Activated T-helper 9 cell treated with anti-CD3 and anti-CD28 coated beads, Interleukin-2, amount 50 U/mL, for 16 hours (primary cell): ENCODE measurements at places on chromosomes 5 and 9.

GRCh38 chr5:2783223-2783622 is 31.7 kb upstream of the IRX2 start:
- no peak for DNase-seq

GRCh38 chr5:154107756-154108155 is 69.0 kb downstream of the MFAP3 start:
- no peak for DNase-seq

DNA sequence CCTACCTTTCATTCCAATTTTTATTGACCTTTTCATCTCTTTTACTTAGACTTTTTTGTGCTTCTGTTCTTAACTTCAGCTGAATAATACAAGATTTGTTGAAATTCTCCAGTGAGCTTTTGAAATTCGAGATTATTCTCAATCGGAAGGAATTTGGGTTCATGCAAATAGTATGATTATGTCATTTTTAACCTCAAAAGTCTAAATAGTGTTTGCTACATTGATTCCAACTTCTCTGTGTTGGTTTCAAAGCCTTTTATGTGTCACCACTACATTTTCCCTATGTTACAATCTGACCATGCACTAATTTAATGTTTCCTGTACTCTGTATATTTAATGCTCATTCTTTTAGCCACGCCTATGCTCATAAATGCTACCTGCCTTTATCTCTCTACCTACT is 44.1 kb downstream of the VPS13A start:
- DNase-seq, result no peak

DNA sequence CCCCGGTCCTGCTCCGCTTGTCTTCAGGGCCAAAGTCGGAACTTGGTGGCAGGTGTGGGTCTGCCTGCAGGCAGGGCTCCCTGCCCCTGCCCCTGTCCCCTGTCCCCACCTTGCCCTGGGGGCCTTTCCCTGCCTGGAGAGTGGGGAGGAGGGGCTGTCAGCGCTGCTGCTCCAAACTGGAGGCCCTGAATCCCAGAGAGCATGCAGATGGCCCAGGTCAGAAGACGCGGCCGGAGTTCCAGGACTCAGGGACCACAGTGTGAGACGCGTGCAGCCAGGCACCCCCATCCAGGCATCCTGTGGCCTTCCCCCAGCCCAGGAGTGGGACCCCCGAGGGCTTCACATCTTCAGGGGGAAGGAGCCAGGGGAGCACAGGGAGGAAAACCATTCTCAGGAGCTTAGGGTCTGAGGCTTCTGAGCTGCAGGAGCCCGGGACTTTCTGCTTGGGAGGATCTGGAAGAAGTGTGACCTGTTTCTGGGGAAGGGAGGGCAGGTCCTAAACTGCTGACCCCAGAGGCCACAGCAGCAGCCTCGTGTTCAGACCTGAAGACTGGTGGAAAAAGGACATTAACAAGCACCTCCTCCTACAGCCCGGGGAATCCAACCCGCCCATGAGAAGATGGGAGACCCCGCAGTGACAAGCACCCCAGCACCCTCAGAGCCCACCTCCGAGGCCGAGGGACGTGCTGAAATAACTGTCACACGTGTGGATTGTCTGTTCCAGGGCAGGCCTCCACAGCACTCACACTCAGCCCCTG is 38.0 kb downstream of the RASGEF1C start:
- no peak for DNase-seq

GRCh38 chr5:80881726-80882125 is 78.4 kb upstream of the RASGRF2 start:
- DNase-seq, result no peak

GRCh38 chr5:87765009-87765408 is 352.3 kb upstream of the CCNH start:
- no peak for DNase-seq

- no peak for DNase-seq
These were observed 41.8 kb downstream of the MAST4 start for GRCh38 chr5:66637994-66638393.

DNA sequence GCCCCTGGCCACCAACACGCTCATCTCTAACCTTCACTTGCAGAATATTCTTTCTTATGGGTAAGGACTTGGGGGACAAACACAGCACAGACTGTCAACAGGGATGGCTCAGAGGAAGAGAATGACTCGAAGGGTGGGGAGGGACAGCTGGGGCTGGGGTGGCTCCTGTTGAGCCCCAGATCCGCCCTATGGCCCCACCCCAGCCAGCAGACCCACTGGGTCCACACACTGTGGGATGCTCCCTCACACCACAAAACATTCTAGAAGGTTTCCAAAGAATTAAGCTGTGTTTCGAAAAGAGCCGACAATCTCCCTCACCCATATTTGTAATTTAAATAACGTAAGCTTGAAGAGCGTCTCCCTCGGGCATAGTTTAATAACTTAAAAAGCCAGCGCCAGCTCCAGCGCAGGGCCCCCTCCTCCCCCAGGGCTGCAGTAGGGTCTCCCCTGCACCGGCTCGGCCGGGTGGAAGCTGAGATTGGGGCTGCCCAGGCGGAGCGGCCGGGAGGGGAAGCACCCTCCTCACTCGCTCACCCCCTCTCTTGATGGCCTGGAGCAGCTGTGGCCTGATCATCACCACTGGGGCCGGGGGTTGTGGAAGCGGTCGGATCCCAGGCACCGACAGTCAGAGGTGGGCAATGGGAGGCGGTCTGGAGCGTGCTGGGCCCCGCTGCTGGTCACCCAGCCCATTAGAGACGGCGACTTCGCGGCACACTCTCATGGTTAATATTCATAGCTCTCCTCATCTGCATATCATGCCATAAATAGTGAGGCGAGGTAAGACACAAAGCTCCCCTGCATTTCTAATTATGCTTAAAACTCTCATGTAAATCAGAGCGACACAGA is 37.6 kb downstream of the NACC2 start:
- DNase-seq, result no peak

DNA sequence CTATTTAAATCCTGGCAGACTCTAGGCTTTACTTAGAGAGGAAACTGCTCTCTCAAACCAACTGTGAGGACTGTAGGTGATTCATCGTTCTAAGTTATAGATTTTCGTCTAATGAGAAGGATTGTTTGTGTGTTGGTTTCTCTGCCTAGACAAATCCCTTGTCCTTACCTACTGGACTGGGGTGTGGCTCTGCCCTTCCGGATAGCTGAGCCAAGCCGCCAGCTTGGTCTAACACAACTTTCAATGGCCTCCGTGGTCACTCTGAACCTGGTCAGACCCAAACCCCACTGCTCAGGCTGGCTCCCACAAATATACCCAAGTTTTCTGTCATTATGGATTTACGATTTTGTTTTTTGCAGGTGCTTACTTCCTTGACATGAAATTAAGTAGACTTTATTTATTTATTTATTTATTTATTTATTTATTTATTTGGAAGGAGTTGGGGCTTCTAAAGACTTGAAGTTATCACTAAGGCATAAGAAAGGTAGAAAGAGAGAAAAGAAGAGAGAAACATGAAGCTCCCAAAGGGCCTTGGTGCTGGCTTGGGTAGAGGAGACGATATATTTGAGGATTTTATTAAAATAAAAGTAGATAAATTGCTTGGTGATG is 19.0 kb downstream of the CARTPT start:
- no peak for DNase-seq

GRCh38 chr9:110995420-110996340 is 42.6 kb downstream of the LPAR1 start:
- DNase-seq, result no peak

DNA sequence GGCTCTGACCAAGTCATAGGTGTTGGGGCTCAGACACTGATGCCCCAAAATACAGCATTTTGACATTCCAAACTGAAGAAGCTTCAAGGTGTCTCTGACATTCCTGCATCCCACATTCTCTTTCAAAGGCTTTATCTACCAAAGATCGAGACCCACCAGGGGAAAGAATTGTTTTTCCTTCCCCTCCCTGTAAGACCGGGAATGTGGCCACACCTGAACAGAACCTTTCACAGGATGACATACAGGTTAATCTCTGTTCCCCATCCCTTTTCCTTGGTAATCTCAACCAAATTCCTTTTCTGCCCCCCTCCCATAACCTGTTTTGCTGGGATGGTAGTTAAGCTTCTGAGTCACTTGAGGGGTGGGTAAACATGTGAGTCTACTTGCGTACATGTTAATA is 72.3 kb downstream of the IQGAP2 start:
- DNase-seq, result no peak

DNA sequence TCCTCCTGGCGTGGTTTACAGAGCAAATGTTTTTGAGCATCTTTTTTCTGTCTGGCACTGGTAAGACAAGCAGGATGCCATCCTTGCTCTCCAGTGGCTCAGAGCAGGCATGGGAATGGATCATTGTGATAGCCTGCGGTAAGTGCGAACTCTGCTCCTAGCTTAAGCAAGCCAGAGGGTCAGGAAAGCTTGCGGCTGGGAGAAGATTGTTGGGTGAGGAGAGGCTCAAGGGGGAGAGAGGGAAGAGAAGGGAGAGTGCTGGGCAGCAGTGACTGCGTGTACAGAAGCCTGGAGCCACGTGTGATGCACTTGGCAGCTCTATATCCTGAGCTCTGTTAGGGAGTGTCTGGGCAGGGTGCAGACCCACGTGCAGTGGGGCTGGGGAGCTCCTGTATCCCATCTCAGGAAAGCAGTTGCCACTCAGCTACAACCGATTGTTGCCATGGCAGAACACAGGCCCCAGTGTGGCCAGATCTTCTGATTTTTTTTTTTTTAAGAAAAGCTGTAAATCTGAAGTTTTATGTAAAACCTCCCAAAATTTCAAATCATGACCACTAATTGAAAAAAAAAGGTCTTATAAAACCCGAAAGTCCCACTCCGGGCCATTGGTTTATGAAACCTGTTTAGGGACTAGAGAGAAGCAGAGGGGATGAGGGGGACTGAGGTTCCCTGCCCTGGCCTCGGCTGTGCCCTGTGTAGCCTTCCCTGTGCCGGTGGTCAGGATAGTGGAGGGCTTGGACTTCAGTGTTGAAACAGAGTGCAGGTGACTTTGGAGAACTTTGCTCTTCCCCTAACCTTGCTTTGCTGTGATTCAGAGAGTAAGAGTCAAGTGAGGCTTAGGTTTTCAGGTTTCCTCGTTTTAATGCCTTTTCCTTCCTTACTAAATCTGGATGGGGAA is 67.3 kb downstream of the ZNF618 start:
- no peak for DNase-seq

DNA sequence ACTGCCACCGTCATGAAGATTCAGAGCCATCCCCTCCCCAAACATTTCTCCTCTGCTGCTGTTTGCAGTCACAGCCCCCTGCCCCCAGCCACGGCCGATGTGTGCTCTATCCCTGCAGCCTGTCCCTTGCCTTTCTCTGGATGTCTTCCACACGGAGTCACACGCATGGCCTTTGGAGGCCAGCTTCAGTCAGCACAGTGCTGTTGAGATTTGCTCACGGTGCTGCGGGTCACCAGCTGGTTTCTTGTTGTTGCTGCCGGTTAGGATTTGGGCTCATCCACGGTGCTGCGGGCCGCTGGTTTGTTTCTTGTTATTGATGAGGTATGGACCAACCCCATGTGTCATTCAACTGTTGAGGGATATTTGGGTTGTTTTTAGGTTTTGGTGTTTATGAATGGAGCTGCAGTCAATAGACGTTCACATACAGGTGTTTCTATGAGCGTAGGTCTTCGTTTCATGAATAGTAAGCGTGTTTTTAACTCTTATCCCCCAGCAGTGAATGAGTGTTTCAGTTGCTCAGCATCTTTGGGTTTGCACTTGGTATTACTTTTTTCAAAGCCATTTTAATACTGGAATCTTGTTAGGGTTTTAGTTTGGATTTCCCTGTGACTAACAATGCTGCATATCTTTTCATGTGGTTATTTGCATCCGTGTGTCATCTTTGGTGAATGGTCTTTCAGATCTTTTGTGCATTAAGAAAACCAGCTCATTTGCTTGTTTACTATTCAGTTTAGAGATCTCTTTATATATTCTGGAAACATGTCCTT is 57.6 kb downstream of the AHRR start:
- DNase-seq, result no peak

- no peak for DNase-seq
These were observed 32.2 kb downstream of the IRX4 start for GRCh38 chr5:1850324-1851154.

GRCh38 chr5:172878933-172879752 is 45.1 kb downstream of the ERGIC1 start:
- no peak for DNase-seq

DNA sequence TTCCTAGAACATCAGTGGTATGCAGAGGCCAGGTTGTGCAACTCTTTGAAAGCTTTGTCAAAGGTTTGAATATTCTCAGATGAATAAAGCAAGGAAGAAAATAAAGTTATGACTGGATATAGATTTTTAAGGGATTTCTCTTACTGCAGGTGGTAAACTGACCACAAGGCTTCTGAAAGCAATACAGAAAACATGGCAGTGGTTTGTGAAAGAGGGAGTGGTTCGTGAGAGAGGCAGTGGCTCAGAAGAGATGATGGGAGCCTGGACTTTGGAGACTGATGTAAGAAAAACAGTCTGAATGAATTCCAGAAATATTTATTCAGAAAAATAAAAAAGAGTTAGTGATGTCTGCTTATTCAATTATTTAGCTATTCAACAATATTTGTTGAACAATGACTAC is 380.4 kb upstream of the CTNND2 start:
- DNase-seq, result no peak

DNA sequence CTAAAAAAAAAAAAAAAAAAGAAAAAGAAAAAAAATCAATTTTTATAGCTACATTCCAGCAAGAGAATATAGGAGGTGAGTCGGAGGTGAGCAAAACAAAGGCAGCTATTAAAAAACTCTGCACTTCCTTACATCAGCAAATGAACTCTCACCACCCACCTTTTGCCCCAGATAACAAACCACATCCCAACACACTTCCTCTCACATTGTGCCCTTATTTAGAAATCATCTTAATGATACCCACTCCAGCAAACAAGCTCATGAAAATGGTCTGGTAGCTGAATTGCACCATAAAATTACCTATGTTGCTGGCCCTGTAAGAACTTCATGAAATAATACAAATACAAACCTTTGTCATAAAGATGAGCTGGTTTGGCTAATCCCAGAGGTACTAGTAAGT is 82.9 kb downstream of the CEMIP2 start:
- no peak for DNase-seq

DNA sequence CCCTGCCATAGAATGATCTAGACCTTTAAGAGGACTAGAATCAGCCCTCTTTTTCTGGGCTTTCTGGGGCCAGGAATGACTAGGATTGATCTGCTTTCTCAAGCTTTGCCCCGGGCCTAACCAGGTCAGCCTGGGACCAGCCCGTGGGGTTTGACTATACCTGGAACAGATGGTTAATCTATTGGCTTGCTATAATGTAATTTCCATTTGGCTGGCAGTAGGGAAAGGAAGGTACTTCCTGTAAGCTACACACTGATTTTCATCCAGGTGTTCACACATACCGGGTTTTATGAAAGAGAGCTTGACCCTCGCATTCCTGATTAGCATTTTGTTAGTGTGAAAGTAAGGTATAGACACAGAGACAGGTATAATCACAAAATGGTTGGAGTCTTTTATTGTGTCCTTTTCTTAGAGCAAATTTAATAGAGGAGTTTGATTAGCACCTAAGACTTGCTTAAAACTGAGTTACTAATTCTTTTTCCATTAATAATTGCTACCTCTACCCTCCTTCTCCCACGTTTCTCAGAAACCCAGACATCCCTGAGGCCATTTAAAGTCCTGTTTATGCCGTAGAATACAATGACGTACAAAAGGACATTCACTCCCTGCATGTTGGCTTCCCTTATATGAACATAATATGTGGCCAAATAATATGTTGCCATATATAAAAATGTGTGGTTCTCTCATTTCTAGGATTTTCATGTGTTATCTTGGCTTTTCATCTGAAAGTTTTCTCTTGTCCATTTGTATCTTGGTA is 17.3 kb downstream of the LNPEP start:
- no peak for DNase-seq
